Posterior cingulate gyrus (tissue), 11 donors: ENCODE measurements at places on chromosomes 7 and 10.
A peak's percentile ranks its signal among the peaks of the same experiment; 100 is the strongest.

- no peak for DNase-seq
Measured at GRCh38 chr7:110645060-110645459, 445.9 kb upstream of the LRRN3 start.

DNA sequence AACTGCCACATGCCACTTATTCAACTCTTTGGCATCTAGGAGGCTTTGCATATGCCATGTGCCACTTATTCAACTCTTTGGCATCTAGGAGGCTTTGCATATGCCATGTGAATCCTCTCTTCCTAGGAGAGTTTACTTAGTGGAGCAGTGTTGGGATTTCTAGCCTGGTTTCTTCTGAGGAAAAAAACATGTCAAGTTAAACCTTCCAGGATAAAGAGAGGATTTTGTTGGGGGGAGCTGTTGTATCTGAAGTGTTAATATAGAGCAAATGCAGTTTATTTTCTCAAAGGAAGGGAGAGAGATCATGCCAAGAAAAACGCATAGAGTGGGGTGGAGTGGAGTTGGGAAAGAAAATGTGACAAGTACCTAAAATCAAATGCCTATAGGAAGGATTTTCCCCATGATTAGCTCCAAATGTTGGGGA, 91.5 kb downstream of the MCU start:
- DNase-seq = no peak

DNA sequence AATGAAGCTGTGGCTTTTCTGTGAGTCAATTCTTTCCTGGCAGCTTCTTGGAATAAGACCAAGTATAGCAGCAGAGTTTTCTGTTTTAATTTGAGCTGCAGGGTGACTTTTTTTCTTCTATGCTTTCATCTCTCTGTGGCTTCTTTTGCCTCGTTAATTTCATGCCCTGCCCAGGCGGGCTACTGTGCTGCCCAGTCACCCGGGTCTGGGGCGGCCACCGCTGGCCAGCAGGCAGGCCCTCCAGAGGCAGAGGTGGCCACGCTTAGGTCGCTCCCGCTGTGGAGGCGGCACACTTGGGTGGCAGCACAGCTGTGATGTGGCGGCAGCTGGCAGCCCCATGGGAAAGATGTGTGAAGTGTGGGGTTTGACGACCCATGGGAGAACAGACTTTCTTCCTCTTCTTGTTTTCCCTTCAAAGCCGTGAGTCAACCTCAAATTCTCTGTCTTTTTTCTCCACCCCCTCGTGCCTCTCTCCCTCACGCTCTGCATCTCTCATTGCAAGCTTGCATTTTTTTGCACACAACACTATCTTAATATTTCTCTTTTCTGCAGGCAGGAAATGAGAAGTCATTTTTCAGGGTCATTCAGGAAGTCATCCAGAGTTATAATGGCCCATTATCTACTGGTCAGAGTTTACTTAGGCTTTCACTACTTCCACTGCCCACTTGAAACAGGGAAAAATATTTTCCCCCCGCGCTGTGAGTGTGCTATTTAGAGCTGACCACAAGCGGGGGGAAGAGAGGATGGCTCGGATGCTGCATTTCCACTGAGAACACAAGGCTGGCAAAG, 67.8 kb downstream of the EGFR start:
- no peak for DNase-seq

GRCh38 chr7:49580000-49580399, 193.4 kb upstream of the VWC2 start:
- no peak for DNase-seq

DNA sequence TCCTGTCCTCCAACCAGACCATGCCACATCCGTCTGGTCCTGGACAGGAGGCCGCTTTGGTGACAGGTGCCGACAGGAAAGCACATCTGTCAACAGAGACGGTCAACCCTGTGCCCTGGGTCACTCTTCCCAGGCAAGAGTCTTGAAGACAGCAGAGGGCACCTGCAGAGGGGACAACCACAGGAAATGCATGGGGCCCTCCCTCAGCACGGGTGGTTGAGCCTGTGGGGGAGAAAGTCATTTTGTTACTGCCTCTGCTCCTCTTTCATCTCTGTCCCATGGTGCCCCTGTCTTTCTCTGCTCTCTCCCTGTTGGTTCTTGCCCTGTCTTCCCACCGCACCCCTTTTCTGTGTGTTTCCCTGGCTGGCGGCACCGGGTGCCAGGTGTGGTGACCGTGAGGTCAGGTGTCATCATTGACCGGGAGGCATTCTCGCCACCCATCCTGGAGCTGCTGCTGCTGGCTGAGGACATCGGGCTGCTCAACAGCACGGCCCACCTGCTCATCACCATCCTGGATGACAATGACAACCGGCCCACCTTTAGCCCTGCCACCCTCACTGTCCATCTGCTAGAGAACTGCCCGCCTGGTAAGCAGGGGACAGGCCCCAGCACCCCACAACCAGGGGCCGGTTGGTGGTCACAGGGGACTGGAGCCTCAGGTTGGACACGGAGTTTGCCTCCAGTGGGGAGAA, 17.6 kb upstream of the VSIR start:
- no peak for DNase-seq

- no peak for DNase-seq
Measured at GRCh38 chr10:102537367-102537766, 33.6 kb downstream of the SUFU start.

- DNase-seq = no peak
Measured at GRCh38 chr10:133110133-133110532, 22.4 kb downstream of the ADGRA1 start.

- peak; percentile 97 for DNase-seq
Measured at GRCh38 chr10:101014230-101014884, 14.7 kb downstream of the LZTS2 start.

DNA sequence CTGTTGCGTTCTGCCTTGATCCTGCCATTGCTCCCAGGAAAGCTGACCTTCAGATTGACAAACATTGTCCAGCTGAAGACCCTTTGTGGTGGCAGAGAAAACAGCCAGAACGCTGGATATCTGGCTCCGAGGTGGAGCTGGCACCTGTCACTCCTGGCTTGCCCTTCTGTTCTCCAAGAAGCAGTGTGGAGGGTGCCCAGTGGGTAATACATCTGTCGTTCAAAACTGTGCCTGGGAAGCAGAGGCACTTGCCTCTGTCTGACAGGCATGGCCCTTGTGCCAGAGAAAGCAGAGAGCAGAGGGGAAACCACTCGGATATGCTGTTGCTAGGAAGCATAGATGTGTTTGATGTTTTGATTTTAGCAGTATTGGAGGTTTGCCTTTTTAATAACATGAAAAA, 231.4 kb downstream of the BMPER start:
- no peak for DNase-seq

DNA sequence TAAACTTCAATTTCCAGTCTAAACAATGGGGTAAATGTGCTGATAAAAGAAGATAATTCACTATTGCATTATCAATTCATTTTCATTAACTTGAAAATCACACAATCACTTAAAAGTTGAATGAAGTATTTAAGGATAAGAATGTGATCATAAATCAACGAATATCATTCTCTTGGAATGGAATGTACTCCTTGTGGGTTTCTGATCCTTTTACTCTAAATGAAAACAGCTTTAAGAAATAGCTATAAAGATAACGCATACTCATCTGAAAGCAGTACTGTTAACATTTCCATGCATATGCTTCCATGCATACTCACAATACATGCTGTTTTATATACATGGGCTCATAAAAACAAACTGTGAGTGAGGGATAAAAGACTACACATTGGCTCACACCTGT, 108.8 kb downstream of the ATE1 start:
- DNase-seq = no peak

DNA sequence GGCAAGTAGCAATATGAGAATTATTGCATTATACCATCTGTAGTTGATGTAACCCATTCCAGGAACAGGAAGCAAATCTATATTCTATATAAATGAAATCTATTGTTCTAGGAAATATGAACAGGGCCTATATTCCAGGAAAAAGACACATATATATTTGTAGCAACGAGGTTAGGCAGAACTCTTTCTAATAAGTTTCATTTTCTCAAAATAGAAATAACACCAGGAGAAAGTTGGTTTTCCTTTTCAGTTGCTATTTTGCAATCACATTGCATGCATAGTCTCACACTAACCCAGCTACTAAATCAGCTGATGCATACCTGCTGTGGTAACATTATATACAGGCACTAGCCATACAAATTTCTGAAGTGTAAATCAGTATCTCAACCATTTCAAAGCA, 6.2 kb upstream of the IFIT2 start:
- no peak for DNase-seq

DNA sequence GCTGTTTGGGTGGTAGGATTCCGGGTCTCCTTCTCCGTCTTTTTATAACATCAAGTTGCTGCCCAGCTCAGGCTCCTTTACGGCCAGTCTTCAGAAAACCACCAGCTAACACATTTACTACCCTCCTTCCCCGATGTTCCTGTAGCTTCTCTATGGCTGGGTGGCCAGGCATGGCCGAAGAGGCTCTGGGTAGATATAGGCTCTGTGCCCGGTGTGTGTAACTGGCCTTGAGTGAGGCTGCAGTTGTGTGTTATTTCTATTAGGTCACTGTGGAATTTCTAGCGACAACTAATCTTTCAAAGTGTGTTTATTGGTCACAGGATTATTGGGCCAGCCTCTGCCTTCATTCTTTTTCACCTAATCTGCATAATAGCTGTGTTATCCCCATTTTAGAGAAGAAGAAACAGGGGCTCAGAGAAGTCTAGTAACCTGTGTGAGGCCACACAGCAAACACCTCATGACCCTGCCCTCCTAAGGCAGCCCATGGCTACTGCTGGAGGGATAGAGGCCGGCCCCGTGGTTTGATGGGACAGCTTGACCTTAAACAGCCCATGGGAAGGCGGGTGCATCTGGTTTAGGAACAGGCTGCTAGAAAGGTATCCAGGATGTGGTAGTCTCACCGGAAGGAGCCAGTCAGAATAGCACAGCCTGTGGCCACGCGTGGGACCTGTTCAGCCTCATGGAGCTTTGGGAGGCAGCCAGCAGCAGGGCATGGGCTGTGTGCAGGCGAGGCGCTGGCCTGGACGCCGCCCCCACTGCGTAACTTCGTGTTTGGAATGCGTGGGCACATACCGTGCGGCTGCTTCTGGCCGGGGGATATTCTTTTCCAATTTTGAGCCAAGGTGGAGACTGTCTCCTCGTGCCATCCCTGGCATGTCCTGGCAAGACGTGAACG, 29.7 kb downstream of the HTRA1 start:
- no peak for DNase-seq

DNA sequence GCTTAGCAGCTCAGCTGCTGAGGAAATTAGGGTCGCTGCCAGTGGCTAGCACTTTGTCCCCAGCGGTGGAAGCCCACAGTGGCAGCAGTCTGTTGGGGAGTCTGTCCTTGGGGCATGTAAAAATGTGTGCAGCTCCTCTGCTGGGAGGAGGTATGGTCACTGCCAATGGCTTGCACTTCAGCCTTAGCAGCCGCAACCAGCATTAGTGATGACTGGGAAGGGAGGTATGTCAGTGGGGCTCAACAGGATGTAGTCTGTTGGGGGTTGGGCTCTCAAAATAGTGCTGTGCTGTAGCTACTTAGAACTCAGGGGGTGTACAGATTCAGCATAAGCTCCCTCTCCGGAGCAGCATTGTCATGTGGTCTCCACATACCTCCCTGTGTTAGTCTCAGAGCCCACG, 189.9 kb downstream of the ZEB1 start:
- no peak for DNase-seq

GRCh38 chr7:33644489-33644888, 260.9 kb upstream of the BMPER start:
- DNase-seq = no peak

- no peak for DNase-seq
Measured at GRCh38 chr7:100510437-100511239, 26.9 kb downstream of the NYAP1 start.

- DNase-seq = peak; percentile 89
Measured at GRCh38 chr10:97771055-97771891, 526 bp downstream of the SFRP5 start.

DNA sequence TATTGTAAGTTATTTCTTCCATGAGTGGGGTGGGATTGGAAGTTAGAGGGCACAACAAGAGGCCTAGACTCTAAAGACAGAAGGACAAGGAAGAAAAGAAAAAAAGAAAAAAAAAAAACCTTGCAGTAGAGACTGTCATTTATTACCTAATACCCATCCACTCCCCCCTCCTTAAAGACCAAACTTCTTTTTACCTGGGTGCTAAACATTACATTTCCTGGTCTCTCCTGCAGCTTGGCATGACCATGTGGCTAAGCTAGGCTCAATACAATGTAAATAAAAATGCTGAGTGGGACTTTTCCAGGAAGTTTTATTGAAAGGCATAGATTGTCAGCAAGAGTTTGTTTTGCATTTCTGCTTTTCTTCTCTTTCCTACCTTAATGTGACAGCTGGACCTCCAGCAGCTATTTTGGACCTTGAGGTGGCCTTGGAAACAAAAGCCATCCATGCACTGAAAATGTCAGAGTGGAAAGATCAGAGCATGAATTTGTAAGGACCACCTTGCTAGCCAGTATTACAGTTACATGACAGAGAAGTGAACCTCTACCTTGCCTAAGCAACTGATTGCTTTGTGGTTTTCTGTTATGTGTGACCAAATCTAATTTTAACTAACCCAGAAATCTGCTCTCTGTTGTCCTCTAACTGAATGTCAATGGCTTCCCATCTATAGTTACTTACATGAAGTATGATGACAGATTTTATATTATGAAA, 81.3 kb upstream of the SFMBT2 start:
- no peak for DNase-seq

DNA sequence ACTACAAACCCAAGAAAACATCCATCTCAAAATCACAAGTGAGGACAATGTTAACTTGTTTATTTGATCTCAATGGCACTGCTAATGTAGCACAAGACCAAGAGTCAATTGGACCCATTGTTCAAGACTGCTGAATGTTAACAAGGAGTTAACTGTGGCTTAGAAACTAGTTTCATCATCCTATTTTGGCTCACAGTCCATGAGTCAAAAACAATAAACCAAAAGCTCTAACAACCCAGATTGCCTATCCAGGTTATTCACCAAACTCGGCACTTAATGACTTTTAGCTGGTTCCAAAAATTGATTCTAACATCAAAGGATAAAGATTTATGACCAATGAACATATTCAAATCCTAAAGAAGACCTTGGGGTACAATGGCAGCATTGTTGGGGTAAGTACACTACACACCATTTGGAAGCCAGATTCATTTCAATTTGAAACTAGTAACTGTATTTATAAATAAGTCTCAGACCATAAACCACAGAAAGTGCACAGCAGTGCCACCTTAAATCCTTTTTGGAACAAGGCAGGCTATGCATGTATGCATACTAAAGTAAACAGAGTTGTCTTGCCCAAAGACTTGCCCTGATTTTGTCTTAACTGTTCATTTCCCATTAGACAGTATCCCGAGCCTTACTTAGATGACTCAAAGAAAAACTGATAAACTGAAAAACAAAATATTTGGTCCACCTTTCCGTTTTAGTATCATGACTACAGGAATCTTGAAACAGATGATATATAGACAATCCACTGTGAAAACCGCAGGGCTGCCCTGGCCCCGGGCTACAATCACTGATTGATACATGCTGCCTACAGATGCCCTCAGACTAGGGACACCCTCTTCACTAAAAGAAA, 84.5 kb downstream of the SRPK2 start:
- peak; percentile 55 for DNase-seq

DNA sequence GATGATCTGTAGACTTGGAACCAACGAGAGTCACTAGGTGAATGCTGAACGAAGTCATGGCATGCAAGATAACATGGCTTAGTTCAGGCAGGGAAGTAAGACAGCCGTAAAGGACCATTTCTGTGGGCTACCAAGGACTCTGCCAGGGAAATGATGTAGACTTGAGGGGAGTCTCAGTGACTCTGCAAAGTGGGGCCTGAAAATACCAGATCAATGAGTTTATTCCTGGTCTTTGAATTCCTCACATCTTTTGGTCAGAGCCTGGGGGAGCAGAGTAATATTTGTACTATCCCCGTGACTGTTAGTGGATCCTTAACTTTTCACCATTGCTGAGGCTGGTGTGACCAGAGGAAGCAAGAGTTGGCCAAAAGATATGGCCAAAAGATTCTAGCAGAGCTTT, 60.7 kb upstream of the INHBA start:
- DNase-seq = no peak

GRCh38 chr7:139734395-139734794, 43.4 kb downstream of the HIPK2 start:
- no peak for DNase-seq
